Activated CD4-positive, alpha-beta T cell treated with anti-CD3 and anti-CD28 coated beads for 4 hours (primary cell): ENCODE measurements at places on chromosomes 11 and 22.

- DNase-seq = no peak
Measured at GRCh38 chr22:23157560-23158515, 12.6 kb downstream of the RAB36 start.

DNA sequence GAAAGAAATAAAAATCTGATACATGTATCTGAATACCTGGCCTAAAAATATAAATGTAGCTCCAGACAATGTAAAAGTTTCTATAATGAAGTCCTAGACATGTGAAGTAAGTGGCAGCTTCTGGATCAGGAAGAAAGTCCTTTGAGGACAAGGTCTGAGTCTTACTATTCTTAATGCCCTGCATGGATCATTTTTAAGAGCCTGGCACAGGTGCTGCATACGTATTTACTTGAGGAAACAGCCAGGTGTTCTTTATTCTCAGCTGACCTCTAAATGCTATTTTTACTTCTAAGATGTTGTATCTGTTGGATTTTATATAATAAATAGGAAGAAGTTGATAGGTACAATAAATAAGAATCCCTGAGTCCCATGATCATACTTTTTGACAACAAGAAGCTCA, 750.0 kb upstream of the LUZP2 start:
- DNase-seq = no peak

DNA sequence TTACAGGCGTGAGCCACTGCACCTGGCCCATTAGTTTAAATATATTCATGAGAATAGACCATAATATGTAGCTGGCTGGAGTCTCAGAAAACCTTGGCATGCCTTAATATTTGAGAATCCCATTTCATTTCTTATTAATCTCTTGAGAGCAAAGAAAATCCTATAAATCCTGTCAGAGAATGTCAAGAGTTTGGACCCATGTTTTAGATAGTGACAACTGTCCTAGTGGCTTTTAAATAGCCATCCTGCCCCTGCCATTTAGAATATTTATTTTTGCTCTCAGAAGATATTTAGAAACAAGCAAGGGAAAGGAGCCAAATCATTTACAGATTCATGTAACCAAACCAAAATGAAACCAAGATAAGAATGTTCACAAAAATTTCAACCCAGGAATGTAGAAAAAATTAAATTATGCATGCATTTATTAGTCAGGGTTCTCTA, 107.2 kb downstream of the SWAP70 start:
- no peak for DNase-seq

DNA sequence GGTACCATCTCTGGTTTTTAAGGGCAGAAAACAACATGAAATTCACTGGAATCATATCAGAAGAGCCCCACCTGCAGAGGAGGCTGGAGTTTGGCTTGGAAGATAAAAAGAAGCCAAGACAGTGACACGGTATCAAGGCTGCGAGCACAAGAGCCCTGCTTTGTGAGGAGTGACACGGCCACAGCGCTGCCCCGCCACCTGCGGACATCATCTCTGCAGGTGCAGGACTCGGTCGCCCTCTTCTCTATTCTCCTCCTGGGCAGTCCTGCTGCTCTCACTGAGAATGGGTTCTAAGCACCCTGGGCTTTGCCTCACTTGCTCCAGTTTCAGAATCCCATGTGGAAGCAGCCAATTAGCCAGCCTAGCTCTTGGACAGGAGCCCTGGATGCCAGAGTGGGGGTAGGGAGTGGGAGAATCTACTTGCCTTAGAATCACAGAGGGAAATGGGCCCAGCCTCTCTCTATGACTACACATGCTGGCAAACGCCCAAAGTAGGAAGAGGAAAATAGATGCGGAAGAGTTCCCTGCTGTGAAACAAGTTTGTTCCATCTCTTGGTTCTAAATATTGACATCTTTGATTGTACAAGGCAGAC, 17.1 kb downstream of the APOL4 start:
- DNase-seq = no peak

DNA sequence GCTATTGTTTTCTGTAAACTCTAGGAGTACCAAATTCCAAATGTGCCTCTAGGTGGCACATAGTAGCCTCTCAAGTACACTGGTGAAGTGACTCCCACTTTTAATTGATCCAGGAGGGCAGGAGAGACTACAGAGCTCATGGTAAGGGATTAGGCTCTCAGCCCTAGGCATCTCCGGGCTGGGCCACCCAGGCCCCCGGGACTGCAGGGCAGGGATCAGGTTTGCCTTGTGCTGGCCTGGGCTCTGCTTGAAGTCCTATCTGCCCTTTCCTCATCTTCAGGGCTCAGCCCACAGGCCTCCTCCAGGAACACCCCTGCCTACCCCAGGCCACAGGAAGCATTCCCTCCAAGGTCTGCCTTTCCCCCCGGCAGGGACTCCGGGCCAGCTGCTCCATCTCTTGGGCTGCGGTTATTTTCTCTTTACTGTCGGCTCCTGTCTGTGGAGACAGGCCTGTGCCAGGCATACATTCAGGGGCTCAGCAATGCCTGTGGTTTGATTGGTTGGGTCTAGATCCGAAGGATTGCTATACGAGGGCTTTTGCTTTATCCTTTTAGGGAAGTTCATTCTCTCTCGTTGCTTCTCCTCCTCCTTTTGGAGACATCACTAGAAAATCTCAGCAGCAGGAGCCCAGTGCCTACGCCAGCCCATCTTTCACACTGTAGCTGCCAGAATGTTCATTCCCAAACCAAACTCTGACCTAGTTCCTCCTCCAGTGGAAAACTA, 32.8 kb downstream of the PARVA start:
- no peak for DNase-seq

DNA sequence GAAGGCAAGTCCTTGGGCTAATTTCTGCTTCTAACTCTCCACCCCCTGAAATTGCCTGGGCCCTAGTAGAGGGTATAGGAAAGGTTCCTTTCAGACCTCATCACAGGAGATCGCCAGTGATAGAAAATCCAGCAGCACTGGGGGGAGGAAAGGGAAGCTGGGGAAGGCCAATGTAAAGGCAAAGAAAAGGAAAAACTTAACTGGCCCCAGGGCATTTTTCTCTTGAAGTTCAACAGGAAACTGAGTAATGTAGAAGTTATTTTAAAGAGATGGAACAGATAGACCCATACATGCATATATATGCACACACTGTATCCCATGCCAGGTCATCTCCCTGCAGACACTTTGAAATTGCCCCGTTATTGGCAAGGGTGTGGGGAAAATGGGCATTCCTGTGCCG, 134.0 kb downstream of the TRIM44 start:
- no peak for DNase-seq

GRCh38 chr11:60699284-60699691, at the start of gene MS4A8:
MS4A8 (plus strand) TSS chr11:60699612; CDS start chr11:60700861, 1,249 bp downstream.
- no peak for DNase-seq

- no peak for DNase-seq
Measured at GRCh38 chr11:44711113-44711786, 15.5 kb upstream of the TSPAN18 start.

GRCh38 chr11:59865031-59865430, 1.3 kb downstream of the TCN1 start:
- DNase-seq = no peak

DNA sequence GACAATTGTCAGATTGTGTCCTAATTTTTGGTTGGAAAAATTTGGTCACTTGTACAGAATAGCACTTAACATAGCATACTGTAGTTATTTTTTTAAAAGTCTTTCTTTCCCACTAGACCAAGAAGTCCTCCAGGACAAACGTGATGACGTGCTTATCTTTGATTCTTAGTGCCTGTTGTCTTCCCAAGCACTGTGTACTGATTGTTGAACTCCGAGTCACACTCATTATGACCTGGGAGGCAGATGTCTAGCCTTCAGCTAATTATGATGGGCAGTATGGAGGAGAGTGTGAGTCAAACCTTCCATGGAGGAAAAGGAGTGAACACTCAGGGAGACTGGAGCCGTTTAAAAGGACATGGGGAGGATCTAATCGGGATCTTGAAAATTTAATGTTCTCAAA, 119.8 kb downstream of the SPON1 start:
- DNase-seq = no peak

GRCh38 chr22:30877662-30878515, 90.7 kb downstream of the MORC2 start:
- DNase-seq = no peak

DNA sequence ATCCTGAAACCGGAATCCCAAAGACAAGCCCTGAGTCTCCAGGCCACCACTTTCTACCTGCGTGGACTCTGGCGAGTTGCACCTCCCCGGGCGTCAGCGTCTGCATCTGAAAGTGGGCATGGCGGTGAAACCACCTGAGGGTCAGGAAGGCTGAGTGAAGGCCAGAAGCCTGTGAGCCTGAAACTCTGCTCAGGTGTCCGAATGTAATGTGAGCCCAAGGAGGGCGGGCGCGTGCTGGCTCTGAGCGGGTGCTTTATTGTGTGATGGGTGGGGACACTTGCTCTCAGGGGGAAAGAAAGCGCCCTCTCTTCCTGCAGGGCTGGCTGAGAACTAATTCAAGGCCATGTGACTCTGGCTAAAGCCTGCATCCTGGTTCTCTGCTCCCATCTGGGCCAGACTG, 135.6 kb downstream of the ST3GAL4 start:
- no peak for DNase-seq

DNA sequence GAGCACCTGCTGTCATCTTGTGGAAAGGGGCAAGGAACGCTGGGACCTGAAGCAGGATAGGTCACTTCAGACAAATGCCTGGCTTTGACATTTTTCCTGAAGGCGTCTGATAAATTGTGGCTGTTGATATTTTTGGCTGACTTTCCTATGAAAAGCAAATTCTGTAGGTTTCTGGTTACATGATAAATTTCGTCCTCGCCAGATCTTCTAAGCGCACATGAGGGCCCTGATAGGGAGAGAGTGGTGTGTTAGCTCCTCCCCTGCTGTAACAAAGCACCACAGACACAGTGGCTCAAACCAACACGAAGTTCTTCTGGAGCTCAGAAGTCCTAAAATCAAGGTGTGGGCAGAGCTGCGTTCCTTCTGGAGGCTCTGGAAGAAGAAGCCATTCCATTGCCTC, 19.6 kb downstream of the APOL4 start:
- no peak for DNase-seq

GRCh38 chr11:10158461-10158860, 135.6 kb downstream of the SBF2 start:
- no peak for DNase-seq

DNA sequence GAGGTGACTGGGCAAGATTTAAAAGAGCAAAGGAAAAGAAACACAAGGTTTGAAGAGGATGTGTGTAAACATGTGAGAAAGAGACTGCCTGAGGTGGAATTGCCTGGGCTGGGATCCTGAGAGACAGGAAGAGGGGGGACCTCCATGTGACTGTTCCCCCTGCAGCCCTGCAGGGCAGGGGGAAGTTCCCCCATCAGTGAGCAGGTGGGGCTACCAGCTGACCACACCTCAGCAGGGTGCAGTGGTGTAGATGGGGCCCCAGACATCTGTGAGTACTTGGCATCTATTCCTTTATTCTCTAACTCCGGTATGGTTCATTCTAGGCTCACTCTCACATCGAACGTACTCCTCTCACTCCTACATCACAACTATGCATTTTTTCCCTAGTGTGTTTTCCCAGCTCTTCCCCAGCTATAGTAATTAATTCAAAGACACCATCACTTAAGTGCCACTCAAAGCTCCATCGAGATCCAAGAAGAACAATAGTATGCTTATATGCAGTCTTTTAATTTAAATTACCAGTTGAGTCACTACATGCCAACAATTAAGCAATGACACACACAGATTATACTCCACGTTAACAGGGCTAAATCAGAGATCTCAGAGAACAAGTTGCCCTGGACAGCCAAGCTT, 42.7 kb downstream of the LGR4 start:
- no peak for DNase-seq

DNA sequence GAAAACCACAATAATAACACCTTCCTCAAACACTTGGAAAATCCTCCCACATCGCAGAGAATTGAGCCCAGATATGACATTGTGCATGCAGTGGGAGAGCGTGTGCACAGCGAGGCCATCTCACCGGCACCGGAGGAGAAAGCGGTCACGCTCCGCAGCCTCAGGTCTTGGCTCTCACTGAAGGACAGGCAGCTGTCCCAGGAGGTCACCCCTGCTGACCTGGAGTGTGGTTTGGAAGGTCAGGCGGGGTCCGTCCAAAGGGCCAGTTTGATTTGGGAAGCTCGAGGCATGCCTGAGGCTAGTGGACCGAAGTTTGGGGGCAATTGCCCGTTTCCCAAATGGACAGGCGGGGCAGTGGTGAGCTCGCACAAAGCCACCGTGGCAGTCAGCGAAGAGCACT, 86.7 kb downstream of the KIAA1671 start:
- no peak for DNase-seq

DNA sequence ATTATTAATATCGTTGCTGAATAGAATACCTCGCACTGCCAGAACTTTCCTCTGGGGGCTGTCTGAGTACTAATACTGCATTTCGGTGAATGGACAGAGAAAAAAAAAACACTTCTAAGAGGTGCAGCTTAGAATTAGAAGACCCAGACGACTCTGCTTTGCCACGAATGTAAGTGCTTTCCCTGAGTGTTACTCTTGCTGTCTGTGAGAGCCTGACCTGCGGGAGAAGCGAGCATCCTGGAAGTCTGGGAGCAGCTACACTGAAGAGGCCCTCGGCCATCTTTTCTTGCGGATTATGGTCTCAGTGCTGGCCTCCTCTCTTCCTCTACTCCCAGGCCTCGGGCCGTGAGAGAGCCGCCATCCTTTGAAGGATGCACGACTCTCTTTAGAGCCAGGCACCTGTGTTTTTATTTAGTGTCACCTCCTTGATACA, 94.9 kb downstream of the SCN3B start:
- no peak for DNase-seq

DNA sequence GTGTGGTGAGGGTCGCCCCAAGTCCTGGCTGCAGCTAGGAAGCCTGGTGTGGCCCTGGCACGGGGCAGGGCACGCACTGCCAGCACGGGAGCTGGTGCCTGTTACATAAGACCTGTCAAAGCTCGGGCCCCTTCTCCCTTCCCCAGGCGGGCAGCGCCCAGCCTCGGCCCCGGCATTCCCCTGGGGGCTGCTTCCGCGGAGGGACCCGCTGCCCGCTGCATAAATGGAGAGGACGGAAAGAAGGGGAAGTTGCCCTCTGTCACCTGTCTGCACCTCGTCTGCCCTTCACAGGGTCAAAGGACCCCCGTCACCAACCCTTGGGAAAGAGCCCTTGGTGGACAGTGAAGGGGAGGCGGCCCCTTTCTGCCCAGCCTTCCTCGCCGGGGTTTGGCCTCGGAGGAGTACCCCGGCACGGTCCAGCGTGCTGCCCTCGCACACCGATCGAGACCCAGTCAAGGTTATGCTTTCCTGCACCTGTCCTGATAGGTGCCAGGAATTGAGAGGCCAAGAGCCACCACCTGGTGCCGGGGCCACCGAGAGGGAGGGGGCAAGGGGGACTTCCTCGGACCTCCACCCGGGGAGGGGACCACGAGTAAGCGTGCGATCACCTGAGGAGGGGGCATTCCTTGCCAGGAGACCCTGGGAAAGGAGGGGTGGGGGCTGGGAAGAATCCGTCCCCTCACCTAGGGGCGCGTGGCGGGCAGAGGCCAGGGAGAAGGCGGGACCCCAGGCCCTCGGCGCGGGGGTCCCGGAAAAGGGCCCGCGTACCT, 16.8 kb upstream of the MFRP start:
- no peak for DNase-seq
